ENCODE measurements at places on chromosomes 3 and 15. TPM values are rescaled to one million over a fixed set of nuclear protein-coding genes. Genes with fewer than 3 reads are reported as not detected.

The SAMD7 gene
- not detected for total RNA-seq

DNA sequence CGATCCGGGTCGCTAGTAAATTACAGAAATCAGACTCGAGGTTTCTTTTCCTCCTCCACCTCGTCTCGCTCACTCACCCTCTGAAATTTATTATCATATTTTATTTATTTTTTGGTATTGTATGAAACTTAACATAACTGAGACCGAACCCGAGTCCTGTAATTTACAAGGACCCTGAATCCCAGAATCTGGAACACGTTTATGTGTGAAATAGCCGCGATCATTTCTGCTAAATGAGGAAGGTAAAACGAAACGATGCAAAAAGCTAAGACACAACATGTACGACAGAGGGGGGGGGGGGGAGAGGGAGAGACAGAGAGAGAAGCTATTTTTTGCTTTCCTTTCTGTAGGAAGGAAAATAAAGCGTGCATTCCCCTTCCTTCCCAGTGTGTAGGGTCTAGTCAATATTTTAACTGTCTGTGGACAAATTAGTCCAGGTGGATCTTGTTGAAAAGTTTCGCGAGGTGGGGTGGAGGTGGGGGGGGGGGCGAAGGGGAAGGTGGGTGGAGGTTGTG, 1.6 kb downstream of the BBX start:
- DNase-seq = no peak

The CHCHD6 gene
- 49.4 TPM for total RNA-seq

The FANCD2OS gene
- not detected for total RNA-seq

GRCh38 chr3:101300073-101300472, 20.3 kb downstream of the IMPG2 start:
- no peak for DNase-seq

GRCh38 chr3:183312433-183312832, 59.4 kb downstream of the B3GNT5 start:
- no peak for DNase-seq

The ABI3BP gene
- 4.9 TPM for total RNA-seq

The IGSF11 gene
- not detected for total RNA-seq

DNA sequence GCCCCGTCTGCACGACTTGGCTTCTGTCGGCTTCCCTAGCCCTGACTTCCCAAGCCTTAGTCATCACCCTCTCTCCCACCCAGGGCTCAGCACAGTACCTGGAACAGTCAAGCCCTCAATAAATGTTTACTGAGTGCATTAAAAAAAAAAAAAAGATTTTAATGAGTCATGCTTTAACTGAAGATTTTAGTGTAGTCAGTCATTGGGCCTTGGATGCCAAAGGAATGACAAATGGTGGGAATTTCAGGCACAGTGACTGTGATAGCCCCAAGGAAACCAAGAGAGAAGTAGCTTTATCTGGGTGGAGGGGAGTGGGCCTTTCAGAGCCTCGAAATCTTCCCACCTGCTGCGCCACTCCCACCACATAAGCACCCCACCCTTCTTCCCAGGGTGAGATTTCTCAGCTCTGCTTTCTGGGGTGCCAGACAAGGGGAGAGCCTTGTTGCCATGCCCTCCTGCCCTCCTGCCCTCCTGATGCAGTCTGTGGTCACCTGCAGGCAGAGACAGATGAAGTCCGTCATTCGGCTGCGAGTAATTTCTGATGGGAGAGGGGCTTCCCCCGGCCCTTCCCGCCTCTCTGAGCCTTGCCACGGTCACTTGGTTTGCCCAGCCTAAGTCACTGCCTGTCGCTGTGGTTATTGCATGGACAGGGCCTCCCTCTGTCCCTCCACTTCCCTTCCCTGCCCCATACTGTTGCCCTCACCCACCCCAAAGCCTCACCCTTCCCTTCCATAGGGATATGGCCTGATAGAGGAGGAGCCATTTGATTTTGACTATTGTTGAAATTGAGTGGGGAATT, 41.8 kb downstream of the SMAD3 start:
- DNase-seq = peak; percentile 98

DNA sequence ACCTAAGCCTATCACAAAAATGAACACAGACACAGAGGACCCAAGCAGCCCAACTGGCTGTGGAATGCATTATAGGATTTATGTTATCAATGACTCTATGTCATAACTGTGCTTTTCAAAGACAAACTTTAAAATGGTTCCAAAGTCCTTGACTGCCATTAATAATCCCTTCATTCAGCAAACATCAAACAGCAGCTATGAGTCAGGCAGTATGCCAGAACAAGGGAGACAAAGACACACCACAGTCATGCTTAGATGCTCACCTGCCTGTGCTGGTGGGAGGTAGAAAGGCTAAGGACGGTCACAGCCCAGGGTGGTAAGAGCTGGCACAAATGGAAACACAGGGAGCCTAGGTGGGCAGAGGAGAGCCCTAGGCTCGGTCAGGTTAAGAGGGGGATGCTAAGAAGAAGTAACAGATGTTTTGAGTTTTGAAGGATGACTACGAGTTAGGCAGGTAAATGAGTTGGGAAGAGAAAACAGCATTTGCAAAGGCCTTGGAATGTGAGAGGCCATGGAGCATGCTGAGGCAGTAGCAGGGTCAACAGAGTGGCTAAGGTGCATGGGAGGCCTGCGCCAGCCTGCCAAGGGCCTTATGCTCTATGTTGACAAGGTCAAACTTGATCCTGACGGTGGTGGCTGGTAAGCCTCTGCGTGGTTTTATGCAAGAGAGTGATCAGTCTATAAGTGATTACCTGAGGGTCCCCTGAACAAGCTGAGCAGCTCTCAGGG, 23.0 kb downstream of the NMNAT3 start:
- no peak for DNase-seq

DNA sequence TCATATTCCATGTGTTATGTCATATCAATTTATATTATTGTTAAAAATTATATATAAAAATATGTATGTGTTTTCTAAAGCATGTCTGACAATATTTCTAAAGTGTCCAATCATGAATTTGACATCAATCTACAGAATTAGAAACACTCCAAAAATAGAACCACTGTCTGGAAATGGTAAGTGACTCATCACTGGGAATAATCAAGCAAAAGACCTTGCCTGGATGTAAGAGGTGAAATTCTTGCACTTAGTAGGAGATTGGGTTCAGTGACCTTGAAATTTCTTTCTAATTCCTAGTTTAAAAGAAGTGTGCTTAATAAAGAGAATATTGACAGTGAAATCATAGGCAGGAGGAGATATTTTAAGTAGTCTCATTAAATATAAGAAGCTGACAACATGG, 188.8 kb downstream of the ZNF385D start:
- no peak for DNase-seq

GRCh38 chr3:35088943-35089342, 550.4 kb upstream of the ARPP21 start:
- DNase-seq = no peak

The PRRT3 gene
- 3.4 TPM for total RNA-seq

Measured in A172 (cell line).